Fibroblast of lung (primary cell): ENCODE measurements at places on chromosomes 7 and 10. TPM values are rescaled to one million over a fixed set of nuclear protein-coding genes. Genes with fewer than 3 reads are reported as not detected.
A peak's percentile ranks its signal among the peaks of the same experiment; 100 is the strongest.

GRCh38 chr7:96663457-96663856 lies 46.2 kb downstream of the SEM1 start:
- DNase-seq = no peak
- no peak overlapping the region for H3K27ac ChIP-seq
- no peaks in the 10 kb centered on the region for H3K4me1 ChIP-seq
- no peak overlapping the region for H3K4me3 ChIP-seq

DNA sequence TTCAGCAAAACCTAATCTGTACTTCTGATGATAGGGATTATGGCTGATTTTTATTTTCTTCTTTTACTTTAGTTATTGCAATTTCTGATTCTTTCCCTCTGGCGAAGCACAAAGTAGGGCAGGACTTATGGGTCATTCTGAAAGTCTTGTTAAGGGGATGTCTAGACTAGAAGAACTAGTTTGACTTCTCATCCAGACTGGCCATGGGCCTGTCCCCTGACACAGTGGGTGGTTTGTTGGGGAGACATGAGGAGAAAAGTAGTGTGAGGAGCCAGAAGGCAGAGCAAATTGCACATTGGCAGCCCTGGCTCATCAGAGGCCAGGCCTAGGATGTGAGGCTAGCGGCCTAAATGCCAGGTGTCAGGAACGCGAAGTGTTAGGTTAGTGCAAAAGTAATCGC lies 152.8 kb downstream of the RTKN2 start:
- H3K36me3 ChIP-seq = no peaks in the 10 kb centered on the region
- no peaks in the 10 kb centered on the region for H3K4me1 ChIP-seq
- no peak for DNase-seq

GRCh38 chr7:5774790-5775189 lies 6.7 kb downstream of the RNF216 start:
- H3K36me3 ChIP-seq = peaks cover 2% of the 10 kb centered on the region
- DNase-seq = no peak
- no peak overlapping the region for H3K4me3 ChIP-seq
- H3K27ac ChIP-seq = no peak overlapping the region
- peaks cover 4% of the 10 kb centered on the region for H3K4me1 ChIP-seq

- no peaks in the 10 kb centered on the region for H3K36me3 ChIP-seq
- H3K4me3 ChIP-seq = no peak overlapping the region
- no peaks in the 10 kb centered on the region for H3K27me3 ChIP-seq
- H3K4me1 ChIP-seq = no peaks in the 10 kb centered on the region
- no peak for DNase-seq
- H3K27ac ChIP-seq = no peak overlapping the region
These were observed 29.1 kb downstream of the CBLL1 start for GRCh38 chr7:107773027-107773426.

The LIPK gene
- polyA plus RNA-seq = not detected in 2 replicates

DNA sequence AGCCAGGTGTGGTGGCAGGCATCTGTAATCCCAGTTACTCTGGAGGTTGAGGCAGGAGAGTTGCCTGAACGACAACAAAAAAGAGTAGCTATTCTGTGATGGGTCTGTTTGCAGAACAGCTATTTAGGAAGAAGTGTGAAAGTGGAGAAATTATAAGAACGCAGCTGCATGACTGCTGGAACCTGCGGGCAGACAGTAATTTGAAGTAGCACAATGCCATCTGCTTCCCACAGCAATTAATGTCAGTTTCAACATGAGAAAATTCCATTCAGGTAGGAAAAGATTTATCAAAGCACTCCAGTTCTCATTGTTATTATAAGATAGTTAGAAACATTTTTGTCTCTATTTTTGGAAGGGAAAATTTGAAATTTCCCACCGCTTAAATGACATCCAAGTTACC lies 21.5 kb downstream of the LAMB1 start:
- H3K27me3 ChIP-seq = no peaks in the 10 kb centered on the region
- DNase-seq = no peak
- peaks cover 27% of the 10 kb centered on the region for H3K36me3 ChIP-seq
- no peak overlapping the region for H3K4me3 ChIP-seq
- H3K27ac ChIP-seq = no peak overlapping the region

The GIMAP4 gene
- not detected in 2 replicates for polyA plus RNA-seq

The RBM20 gene
- 0.02 and 0.05 TPM in 2 replicates for polyA plus RNA-seq

DNA sequence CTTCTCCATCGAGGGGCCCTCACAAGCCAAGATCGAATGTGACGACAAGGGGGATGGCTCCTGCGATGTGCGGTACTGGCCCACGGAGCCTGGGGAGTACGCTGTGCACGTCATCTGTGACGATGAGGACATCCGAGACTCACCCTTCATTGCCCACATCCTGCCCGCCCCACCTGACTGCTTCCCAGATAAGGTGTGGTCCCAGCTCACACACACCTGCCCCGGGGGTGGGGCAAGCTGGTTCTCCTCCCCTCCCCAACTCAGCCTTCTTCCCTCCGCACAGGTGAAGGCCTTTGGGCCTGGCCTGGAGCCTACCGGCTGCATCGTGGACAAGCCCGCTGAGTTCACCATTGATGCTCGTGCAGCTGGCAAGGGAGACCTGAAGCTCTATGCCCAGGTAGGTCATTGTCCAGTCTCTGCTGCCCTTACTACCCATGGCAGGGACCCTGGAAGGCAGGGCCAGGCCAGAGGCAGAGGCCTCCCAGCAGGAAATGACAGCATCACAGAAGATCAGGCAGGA lies 11.0 kb downstream of the FLNC start:
- H3K27me3 ChIP-seq = no peaks in the 10 kb centered on the region
- H3K36me3 ChIP-seq = peaks cover 82% of the 10 kb centered on the region
- no peak overlapping the region for H3K27ac ChIP-seq
- no peaks in the 10 kb centered on the region for H3K4me1 ChIP-seq
- H3K4me3 ChIP-seq = no peak overlapping the region

DNA sequence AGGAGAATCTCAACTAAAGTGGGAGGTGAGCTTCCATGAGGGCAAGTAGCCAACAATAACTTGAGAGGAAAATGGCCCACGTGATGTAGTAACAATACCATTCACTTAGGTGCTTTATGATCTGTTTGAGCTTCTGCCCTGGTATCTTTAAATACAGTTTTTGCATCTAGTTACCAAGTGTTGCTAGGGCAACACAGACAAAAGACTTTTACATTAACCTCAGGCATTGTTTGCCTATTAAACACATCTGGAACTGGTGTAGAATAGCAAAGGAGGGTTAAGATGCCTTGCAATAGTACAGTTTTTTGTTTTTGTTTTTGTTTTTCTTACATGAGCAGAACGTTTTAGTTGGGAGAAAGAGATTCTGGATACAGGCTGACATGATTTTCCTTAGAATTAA lies 97.7 kb upstream of the MTPN start:
- DNase-seq = no peak

The HIP1 gene
- 30.0 and 31.3 TPM in 2 replicates for polyA plus RNA-seq

DNA sequence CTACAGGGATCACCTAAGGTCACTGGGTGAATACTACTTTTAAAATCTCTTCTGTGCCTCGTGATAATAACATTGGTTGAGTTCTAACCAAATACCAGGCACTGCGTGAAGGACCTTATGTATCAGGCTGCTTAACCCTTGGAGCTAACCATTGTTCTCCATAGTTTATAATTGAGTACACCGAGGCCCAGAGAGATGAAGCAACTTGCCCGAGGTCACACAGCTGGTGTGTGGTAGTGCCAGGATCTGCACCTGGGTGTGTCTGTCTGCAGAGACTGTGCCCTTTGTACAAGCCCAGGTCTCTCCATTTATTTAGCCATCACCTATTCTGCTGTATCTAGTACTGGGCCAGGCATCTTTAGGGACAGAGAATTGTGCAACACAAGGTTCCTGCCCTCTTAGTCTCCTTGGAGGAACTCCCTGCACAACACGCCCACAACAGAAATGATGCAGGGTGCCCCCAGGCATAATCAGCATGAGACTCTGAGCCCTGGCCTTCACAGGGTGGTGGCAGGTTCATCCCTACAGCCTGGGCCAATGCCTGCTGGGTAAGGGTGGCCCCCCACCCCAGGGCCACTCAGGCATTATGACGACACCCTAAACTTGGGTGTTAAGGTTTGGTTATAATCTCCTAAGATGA lies 31.5 kb downstream of the UNC5B start:
- H3K27me3 ChIP-seq = no peaks in the 10 kb centered on the region
- H3K4me3 ChIP-seq = peak overlapping the region; percentile 46
- no peaks in the 10 kb centered on the region for H3K36me3 ChIP-seq
- H3K27ac ChIP-seq = peak overlapping the region; percentile 78

The CYP26C1 gene
- polyA plus RNA-seq = 0.02 and 0.03 TPM in 2 replicates

The GPR22 gene
- not detected in 2 replicates for polyA plus RNA-seq

GRCh38 chr10:90148116-90148855 lies 446.9 kb downstream of the KIF20B start:
- H3K36me3 ChIP-seq = no peaks in the 10 kb centered on the region
- no peak overlapping the region for H3K27ac ChIP-seq
- peak; percentile 79 for DNase-seq
- no peaks in the 10 kb centered on the region for H3K4me1 ChIP-seq
- no peaks in the 10 kb centered on the region for H3K27me3 ChIP-seq

DNA sequence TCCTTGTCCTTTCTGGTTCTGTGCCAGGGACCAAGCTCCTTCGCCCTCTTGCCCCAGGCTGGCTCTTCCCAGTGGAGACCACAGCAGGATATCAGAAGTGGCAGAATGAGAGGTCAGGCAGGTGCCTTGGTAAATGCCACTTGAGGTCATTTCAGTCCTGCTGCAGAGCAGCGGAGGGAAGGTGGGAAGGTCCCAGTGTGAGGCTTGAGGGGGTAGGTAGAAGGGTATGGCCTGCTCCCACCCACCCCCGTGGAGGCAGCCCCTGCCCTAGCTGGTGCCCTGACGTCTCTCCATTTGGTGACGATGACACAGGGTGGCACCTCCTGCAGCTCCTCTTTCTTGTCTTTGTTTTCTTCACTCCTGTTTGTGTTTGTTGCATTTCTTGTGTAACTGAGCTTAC lies 538.8 kb downstream of the TCERG1L start:
- H3K4me1 ChIP-seq = no peaks in the 10 kb centered on the region
- H3K27me3 ChIP-seq = no peaks in the 10 kb centered on the region
- no peak for DNase-seq
- no peak overlapping the region for H3K4me3 ChIP-seq
- no peak overlapping the region for H3K27ac ChIP-seq

DNA sequence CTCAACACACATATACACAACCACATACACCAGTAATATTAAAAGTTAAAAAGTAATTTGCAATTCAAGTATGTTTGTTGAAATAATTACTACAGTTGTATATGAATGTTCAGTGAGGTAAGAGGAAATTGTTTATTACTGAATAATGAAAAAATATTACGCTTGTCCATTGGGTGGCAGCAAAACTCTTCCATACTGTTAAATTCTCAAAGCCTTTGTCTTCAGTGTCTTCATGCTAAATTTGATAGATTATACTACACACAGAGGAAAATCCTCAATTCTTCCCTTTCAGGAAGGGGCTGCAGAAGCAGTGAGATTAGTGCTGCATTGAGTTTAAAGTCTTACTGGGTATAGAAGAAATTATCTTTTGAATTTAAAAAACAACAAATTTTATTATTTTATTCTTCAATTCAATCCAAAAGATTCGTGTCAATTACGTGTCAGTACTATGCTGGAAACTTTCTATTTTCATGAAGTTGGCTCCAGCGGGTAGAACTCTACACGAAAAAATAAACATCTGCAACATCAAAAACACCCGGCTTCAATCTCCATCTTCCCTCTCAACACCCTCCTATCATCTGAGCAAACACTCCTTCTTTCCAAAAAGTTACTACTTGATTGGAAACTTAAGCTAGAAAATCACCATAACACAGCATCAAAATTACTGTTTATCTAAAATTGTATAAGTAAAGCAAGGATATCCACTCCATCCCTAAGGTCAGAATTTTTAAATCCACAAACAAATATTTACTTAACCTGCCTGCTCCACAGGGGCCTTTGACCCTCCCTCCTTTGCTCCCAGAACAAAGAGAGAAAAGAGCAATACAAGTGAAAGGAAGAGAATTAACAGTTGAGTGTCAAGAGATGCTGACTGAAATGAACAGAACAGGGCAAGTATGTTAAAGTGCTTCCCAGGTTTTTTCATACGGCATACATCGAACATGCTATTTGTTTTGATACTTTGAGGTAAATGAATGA lies 37.0 kb upstream of the TES start:
- no peak overlapping the region for H3K27ac ChIP-seq
- H3K27me3 ChIP-seq = no peaks in the 10 kb centered on the region
- no peak overlapping the region for H3K4me3 ChIP-seq
- H3K36me3 ChIP-seq = no peaks in the 10 kb centered on the region
- peak; percentile 79 for DNase-seq
- peaks cover 4% of the 10 kb centered on the region for H3K4me1 ChIP-seq

The NXPH1 gene
- not detected in 2 replicates for polyA plus RNA-seq

The ZNF32 gene
- polyA plus RNA-seq = 30.6 and 31.2 TPM in 2 replicates

- H3K4me3 ChIP-seq = no peak overlapping the region
- H3K27me3 ChIP-seq = no peaks in the 10 kb centered on the region
- DNase-seq = peak; percentile 21
- peaks cover 3% of the 10 kb centered on the region for H3K36me3 ChIP-seq
- H3K27ac ChIP-seq = no peak overlapping the region
- peaks cover 7% of the 10 kb centered on the region for H3K4me1 ChIP-seq
These were observed 3.5 kb upstream of the C7orf25 start for GRCh38 chr7:42915356-42915755.

DNA sequence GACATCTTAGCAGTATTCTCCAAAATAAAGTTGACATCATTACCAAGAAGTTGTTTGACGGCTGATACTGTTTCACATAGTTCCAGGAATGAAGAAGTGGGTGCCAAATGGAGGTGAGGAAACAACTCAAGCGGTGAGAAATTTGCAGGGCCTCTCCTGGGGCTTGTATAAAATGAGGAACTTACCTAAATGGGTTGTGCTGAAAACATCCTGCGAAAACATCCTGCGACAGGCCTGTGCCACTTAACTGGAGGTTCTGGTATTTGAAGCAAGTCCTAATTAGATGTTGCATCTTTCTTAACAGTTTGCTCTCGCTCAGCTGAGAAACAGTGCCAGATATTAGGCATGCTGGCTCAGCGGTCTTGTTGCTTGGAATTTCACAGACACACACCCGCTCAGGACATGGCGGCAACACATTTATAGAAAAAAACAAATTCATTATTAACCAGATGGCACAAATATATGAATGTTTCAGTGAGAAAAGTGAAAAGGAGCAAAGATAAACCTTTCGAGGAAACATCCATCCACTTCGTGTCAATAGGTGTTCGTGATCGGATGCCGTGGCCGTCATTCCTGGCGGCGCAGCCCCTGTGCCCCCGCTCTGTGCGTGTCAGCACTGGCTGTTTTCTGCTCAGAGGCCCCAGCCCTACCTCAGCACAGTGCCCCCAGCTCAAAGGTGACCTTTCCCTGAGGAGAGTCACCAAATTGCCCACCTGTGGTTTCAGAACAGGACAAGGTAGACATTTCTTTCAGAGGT lies 48.1 kb downstream of the CDC123 start:
- DNase-seq = no peak
- H3K36me3 ChIP-seq = peaks cover 13% of the 10 kb centered on the region
- H3K4me1 ChIP-seq = no peaks in the 10 kb centered on the region
- H3K27me3 ChIP-seq = no peaks in the 10 kb centered on the region
- H3K27ac ChIP-seq = no peak overlapping the region
- no peak overlapping the region for H3K4me3 ChIP-seq

GRCh38 chr7:36658335-36659171 lies 65.7 kb downstream of the AOAH start:
- no peaks in the 10 kb centered on the region for H3K4me1 ChIP-seq
- no peaks in the 10 kb centered on the region for H3K27me3 ChIP-seq
- H3K27ac ChIP-seq = peak overlapping the region; percentile 55
- no peaks in the 10 kb centered on the region for H3K36me3 ChIP-seq
